ENCODE measurements at places on chromosomes 7 and 10. TPM values are rescaled to one million over a fixed set of nuclear protein-coding genes. Genes with fewer than 3 reads are reported as not detected.

The TMEM236 gene
- total RNA-seq = under 0.01 TPM

The LRIT2 gene
- total RNA-seq = not detected

The HMX2 gene
- not detected for total RNA-seq

The ADIRF gene
- 0.98 TPM for total RNA-seq

The ALDH18A1 gene
- 25.6 TPM for total RNA-seq

The CLCN1 gene
- not detected for total RNA-seq

The LBX1 gene
- total RNA-seq = not detected

The ADRB1 gene
- total RNA-seq = 2.0 TPM

The COBL gene
- 9.8 TPM for total RNA-seq

The OR6B1 gene
- not detected for total RNA-seq

The SLC39A12 gene
- 2.2 TPM for total RNA-seq

The FAM20C gene
- 16.2 TPM for total RNA-seq

The ASB10 gene
- not detected for total RNA-seq

The NPC1L1 gene
- total RNA-seq = not detected

The UNCX gene
- total RNA-seq = not detected

The IFIT2 gene
- 2.7 TPM for total RNA-seq

The LMOD2 gene
- total RNA-seq = not detected

The MRLN gene
- total RNA-seq = 0.49 TPM

The H2BK1 gene
- not detected for total RNA-seq

The KCNH2 gene
- 6.4 TPM for total RNA-seq

The HOXA4 gene
- not detected for total RNA-seq

The PDE6C gene
- not detected for total RNA-seq

The CH25H gene
- total RNA-seq = 0.25 TPM

The COL13A1 gene
- total RNA-seq = 2.7 TPM

The DYDC2 gene
- total RNA-seq = 2.0 TPM

The OLAH gene
- 0.25 TPM for total RNA-seq

The FKBP9 gene
- total RNA-seq = 33.9 TPM
